ENCODE measurements at places on chromosomes 6 and 20.

DNA sequence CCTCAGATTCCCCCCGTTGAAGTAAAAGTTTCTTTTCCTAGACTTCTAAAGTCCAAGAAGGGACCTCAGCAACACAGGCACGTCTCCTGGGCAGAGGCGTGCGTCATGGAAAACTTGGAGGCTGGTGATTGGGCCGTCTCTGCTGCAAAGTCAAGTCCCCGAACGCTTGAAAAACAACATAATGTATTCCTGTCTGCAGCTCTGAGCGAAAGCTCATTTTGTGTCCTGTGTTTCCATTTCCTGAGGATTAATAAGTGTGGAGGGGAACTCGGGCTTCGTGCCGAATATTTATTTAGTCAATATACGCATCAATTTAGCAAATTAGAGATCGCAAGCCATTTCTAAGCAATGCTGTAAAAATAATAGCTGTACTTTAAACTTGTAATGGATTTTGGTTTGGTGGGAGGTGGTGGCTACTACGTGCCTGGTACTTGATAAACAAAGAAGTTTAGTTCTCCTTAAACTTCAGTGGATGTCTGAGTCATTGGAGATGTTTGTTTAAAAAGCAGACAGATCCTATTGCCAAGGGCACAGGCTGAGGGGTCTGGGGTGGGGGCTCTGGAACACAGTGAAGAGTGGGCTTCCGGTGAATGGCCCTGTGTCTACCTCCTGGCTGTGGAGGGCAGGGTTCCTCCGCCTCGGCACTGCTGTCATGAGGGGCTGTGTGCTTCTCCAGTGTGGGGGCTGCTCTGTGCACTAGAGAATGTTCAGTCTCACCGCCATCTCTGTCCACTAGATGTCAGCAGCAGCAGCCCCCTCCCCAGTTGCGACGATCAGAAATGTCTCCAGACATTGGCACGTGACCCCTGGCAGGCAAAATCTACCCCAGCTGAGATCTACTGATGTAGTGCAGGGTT, 21.8 kb downstream of the PCK1 start:
- peak; percentile 64 for DNase-seq

GRCh38 chr6:112176175-112176574, 78.2 kb downstream of the LAMA4 start:
- no peak for DNase-seq

DNA sequence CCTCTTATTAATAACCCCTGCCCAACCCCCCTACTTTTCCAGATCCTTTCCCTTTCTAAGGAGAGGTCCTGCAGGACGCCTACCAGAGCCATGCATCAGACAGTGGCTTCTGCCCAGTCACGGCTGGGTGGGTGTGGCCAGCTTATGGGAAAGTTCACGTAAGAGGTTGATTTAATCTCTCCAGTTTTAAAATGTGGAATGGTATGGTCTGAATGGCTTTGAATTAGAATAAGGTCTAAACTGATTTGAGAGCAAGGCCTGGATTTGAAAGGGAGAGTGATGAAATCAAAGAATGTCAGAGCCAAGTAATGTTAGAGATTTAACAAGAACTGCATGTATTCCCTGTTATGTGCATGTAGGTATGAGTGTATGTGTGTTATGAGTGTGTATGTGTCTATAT, 275.7 kb downstream of the PAX1 start:
- no peak for DNase-seq

DNA sequence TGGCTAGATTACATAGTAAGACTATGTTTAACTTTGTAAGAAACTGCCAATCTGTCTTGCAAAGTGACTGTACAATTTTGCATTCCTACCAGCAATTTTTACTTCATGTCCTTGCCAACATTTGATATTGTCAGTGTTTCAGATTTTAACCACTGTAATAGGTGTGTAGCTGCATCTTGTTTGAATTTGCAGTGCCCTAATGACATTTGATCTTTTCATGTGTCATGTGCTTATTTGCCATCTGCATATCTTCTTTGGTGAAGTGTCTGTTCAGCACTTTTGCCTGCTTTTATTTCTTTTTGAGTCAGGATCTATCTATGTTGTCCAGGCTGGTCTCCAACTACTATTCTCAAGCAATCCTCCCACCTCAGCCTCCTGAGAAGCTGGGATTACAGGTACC, 2.4 kb upstream of the PRPH2 start:
- DNase-seq, result no peak

DNA sequence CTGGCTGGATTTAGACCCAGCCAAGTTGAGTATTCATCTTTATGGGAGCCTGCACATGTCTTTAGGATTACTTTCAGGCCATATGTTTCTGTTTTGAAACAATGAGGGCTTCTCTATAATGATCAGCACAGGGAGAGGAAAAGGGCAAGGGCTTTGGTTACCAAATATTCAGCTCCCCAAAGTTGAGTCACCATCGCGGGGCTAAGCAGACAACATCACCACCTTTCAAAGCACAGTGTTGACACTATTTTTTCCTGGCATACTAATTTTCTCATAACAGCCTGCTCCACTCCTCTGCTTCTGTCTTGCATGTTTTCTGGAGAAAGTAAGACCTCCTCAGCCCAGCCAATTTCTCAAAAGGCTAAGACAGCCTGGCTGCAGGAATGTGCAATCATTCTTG, 4.9 kb downstream of the SCML4 start:
- DNase-seq, result no peak

GRCh38 chr6:45709781-45710220, 305.9 kb downstream of the CLIC5 start:
- no peak for DNase-seq

- DNase-seq, result no peak
Measured at GRCh38 chr6:78836598-78836997, 30.8 kb upstream of the IRAK1BP1 start.

DNA sequence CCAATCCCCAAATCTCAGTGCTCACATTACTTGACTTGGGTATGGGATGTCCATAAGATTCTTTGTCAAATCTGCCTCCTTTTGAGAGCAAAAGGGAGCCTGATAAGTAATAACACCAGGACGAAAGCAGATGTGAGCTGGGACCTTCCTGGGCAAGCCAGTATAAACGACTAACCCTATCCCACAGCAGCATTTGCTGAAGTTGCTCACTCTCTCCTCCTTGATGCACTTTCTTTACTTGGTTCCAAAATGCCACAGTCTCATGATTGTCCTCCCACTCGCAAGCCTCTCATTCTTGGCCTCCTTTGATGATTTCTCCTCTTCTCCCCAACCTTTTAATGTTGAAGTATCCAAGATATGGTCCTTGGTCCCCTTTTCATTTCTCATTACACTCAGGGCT, 44.7 kb upstream of the TAGAP start:
- no peak for DNase-seq

DNA sequence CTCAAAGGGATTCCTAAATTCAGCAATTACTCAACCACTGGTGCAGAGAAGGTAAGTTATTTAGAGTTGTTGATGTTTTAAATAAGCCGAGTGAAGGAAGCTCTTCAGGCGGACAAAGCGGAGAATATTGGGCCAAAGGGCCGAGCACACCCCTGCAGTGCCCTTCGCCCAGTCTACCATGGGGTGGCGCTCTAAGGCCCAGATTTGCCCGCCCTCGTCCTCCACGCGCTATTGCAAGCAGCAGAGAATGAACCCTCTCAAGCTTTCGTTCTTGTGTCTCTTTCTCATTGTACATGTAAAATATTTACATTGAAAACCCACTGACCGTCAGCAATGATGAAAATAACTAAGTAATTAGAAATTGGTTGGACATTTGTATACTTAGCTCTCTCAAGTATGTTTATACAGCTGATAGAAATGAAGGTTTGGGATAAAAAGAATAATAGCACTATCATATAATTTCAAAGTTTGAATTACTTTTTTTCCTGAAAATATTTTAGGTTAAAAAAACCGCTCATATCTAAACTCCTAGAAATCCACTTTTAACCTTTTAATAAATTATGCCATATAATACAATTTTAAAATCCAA, 195.0 kb upstream of the CEP162 start:
- no peak for DNase-seq

- DNase-seq, result no peak
Measured at GRCh38 chr20:43983359-43983758, 68.7 kb downstream of the TOX2 start.

- DNase-seq, result no peak
Measured at GRCh38 chr6:166277018-166277417, 31.2 kb downstream of the PRR18 start.

- no peak for DNase-seq
Measured at GRCh38 chr6:55568808-55569439, 10.1 kb downstream of the HMGCLL1 start.

GRCh38 chr6:134247231-134247833, 70.6 kb downstream of the SGK1 start:
- DNase-seq, result no peak

GRCh38 chr6:134472046-134472445, 154.1 kb upstream of the SGK1 start:
- DNase-seq, result no peak

DNA sequence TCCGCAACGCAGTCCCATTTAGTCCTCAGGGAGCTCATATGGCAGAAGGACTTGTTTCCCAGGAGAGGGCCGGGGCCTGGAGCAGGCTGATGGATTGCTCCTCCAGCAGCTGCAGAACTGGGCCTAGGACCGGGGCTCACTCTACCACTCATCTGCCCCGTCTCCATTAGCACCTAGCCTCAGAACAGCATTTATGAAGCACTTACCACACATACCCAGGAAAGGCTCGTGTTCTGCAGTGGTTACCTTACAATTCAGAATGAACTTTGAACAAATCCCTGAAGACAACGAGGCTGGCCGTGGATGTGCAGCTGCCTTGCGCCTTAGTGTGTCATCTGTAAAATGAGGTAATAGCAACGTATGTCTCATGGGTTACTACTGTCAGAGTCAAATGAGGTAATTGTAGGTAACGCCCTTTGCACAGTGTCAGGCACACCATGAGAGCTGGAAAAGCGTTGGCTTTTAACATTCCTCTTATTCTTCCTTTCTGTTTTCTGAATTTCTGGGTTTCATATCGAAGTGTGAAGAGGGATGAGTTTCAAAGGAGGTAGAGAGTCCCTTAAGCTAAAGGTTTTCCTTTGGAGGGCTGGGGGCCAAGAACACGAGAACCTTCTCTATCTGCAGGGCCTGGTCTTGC, 46.3 kb upstream of the CD93 start:
- no peak for DNase-seq

- no peak for DNase-seq
Measured at GRCh38 chr6:25405442-25405841, 126.3 kb downstream of the CARMIL1 start.

GRCh38 chr6:44727651-44728630, 340.4 kb downstream of the CDC5L start:
- peak; percentile 14 for DNase-seq

DNA sequence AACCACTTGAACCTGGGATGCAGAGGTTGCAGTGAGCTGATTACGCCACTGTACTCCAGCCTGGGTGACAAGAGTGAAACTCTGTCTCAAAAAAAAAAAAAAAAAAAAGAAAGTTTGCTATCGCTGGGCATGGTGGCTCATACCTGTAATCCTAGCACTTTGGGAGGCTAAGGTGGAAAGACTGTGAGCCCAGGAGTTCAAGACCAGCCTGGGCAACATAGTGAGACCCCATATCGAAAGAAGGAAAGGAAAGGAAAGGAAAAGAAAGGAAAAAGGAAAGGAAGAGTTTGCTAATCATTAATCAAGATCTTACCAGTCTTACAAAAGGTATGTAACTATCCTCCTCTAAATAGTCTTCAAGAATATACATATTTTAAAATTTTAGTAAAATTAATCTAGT, 55.4 kb upstream of the SMIM29 start:
- no peak for DNase-seq

DNA sequence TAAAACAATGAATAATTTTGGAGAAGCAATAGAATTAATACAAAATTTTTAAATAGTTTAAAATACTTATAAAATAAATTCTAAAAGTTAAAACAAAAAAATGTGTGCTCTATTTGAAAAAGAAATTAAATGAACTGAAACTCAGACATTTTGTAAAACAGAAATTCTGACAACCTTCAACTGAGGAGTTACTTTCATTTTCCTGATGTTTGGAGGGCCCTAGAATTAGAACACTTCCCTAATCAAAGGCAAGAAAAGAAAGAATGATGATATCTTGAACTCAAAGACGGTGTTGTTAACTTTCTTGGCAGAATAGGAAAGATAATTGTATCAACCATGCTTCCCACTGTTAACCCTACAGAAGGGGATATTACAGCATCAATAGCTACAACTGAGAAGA, 27.9 kb downstream of the SNX14 start:
- no peak for DNase-seq

DNA sequence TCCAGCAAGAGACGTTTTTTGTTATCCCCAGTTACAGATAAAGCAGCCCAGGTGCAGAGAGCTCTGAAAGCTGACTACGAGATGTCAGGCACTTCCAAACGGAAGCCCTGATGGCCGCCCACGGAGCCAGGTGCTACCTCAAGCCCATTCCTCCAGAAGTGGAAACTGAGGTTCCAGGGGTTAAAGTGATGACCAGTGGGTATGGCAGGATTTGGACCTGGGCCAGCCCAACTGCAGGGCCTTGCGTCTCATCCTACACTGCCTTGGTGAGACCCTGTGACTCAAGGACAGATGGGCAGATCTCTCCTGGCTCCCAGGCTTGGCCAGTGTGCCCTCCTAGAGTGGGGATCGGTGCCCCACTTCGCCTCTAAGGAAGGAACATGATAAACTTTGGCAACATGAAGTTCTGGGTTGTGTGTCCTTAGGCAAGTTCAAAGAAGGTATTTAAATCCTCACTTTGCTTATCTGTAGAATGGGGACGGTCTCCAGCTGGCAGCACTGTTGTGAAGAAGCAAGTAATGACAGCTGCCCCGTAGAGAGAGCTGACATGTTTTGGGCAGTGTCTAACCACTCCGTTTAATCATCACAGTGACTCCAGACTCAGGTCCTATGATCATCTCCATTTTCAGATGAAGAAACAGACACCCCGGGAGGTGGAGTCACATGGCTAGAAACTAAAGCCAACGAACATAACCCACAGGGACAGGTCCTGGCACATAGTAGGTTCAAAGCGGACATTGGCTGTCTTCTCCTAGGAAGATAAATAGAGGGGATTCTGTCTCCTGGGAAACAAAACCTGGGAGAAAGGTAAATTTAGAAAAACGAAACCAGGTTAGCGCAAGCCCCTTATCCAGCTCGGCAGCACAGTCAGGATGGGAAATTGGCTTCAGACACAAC, 34.4 kb upstream of the CDH22 start:
- no peak for DNase-seq

GRCh38 chr6:83167726-83168278, 25.3 kb downstream of the PGM3 start:
- DNase-seq, result no peak

DNA sequence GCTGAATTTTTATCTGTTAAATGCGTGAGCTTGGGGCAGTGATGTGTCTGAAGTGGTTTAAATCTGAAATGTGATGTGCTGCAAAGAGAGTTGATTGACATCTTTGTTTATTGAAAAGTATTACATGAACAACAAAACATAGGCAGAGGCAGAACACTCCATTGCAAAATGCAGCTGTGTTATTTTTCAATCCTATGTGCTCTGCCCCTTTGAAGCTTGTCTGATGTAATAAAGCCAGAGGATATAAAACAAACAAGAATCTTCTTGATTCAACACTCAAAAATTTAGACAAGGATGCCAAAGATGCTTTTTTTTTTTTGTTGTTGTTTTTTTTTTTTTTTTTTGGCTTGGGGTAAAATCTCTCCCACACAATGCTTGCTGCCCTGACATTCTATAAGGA, 482.4 kb upstream of the MMS22L start:
- no peak for DNase-seq

Data from NCI-H1105 treated with DMSO at 0.1 percent for 48 hours (cell line).